Calu3 (cell line): ENCODE measurements at places on chromosomes 1 and 21.

- no peak for DNase-seq
Measured at GRCh38 chr1:153474347-153474746, 13.9 kb upstream of the S100A7 start.

DNA sequence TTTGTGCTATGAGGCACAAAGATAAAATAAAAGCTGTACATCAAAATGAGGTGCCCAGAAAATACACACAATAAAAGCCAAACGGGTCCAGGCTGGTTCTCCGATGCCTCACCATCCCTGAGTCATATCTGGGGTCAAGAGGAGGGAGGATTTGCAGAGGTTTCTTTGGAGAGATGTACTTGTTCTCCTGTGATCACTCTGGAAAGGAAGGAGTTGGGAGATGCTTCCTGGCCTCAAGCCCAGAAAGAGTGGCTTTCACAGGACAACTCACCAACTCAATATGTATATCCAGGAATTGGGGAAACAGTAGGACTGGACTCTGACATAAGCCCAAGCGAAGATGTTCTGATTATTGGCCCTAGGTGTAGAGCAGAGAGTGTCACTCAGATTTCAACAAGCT is 51.9 kb downstream of the DIPK1A start:
- no peak for DNase-seq

- no peak for DNase-seq
Measured at GRCh38 chr1:43286115-43286514, 734 bp upstream of the C1orf210 start.

DNA sequence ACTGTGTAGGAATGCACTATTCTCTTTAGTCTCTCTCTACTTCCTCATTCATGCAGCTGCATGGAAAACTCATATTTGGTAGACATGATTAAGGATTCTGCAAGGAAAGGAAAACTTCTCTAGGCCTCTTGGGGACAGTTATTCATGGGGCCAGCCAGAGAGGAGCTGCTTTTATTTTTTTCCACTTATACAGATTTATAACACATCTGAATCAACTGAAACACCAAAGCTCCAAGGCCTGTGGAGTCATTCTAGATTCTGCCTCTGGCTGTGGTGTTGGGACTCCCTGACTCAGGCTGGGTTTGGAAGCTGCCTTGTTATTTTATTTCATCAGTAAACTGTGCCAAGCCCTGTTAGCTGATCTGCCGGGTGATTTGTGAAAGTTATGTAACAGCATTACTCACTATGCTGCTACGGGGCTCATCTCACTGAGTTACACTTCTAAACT is 83.9 kb upstream of the EDEM3 start:
- no peak for DNase-seq
